ENCODE measurements at places on chromosomes 7 and 10.

GRCh38 chr10:124896751-124897150 is 45.2 kb upstream of the ZRANB1 start:
- no peak for DNase-seq

DNA sequence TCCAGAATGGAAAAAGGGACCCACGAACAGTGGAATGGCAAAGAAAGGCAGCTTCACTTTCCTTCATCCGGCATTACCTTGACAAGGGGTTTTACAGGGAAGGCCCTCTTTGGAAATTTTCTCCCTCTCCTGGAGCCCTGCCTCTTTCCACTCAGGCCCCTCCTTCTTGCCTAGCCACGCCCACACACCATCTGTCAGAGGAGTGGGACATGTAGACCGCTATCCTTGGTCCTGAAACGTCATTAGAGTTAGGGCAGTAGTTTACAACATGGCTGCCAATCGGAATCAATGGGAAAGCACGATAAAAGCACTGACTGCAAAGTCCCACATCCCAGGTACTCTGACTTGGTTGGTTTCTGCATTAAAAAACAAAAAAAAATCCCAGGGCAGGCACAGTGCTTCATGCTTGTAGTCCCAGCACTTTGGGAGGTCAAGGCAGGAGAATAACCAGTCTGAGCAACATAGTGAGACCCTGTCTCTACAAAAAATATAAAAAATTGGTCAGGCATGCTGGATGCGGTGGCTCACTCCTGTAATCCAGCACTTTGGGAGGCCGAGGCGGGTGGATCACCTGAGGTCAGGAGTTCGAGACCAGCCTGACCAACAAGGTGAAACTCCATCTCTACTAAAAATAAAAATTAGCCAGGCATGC is 96.4 kb downstream of the MARCHF5 start:
- peak; percentile 44 for DNase-seq

DNA sequence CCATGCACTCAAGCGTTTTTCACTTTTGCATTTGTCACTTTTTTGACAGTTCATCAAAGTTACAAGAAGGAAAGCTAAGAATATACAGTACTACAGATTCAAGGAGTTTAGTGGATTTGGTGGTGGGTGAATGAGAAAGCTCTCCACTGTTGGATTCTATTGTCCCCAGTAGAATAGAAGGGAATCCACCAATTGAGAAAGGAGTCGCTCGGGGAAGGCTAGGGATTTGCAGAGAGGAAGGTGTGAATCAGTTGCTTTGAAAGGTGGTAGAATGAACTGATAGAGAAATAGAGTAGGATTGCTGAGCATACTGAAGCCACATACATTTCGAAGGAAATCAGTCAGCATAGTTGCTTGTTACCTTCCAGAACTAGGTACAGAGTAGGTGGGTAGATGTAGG is 33.7 kb upstream of the GLCCI1 start:
- no peak for DNase-seq

DNA sequence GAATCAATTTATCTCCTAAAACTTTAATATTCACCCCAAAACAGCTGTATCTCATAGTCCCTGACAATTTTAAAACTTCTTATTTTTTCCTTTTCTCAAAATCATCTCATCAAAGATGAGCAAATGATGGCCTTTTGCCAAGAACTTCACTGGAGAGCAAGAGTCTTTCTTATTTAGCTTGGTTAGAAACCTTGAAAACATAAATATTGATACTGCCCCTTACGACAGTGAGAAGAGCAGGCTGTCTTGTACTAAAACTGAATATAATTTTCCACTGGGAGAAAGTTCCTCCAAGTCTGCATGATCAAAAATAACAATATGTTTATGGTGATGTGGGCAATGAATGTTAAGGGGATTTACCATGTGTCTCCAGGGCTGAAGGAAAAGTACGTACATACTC is 109.0 kb downstream of the COL28A1 start:
- DNase-seq = no peak

- DNase-seq = peak; percentile 29
Observed at GRCh38 chr7:151115121-151115835, 29.0 kb downstream of the AGAP3 start.

DNA sequence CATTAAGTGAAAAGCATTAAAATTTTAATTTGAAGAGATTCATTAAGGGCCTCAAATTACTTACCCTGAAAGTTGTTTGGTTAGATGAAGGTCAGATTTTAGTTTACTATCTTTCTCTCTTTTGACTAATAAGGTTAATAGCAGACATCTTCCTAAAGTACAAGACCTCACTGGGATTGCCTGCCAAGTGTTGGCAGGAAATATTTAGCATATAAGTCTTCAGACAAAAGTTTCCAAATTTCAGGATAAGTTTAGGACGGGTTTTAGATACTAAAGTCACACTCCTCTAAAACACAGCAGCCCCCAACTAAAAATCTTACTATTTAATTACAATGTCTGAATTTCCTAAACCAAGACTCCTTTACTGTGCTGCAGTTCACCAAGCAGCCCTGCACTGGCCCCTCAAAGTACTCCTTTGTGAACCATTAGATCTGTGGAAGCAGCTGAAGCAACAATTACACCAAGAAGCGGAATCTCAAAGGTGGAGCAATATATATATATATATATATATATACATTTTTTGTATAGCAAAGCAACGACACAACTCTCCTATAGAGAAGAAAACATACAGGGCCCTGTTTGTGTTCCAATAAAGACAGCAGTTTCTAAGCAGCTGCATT is 91.2 kb upstream of the KCNIP2 start:
- DNase-seq = no peak

DNA sequence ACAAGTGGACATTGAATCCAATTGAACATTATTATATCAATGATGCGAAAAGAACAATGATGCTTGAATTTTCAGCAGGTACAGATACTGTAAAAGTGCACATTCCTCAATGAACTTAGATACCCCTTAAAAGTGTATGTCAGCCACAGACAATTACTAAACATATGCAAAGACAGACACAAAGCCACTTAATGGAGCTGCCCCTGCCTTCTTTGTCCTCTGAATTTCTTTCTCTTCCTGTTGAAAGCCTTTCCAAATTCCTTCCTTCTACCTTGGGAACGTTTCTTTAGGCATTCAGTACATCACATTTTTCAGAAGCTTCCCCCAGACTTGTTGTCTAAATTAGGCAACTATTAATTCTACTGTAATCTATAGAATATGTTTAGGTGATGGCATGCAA is 706.8 kb upstream of the MBL2 start:
- DNase-seq = no peak

DNA sequence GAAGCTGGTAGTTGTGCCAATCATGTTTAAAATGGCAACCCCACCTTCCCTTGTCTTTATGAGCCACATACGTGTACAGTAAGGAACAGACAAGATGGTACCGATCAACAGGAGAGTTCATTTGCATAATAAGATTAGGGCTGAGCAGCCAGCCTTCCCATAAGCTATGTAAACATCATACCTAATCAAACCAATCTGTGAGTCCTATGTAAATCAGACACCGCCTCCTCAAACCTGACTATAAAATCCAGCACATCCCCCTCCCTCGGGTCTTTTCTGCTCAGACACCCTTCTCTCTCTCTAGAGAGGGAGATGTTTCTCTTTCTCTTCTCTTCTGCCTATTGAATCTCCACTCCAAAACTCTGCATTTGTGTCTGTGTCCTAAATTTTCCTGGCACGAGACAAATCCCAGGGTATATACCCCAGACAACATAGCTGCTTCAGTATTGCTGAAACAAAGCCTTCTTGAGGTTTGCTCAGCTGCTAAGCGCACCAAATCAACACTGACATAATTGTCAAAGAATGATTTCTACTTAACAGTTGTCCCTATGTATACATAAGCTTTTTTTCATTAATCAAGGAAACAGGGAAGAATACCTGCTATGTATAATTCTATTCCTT is 279.2 kb downstream of the THSD7A start:
- DNase-seq = no peak

- peak; percentile 87 for DNase-seq
Observed at GRCh38 chr7:129615018-129615417, 3.5 kb downstream of the NRF1 start.

DNA sequence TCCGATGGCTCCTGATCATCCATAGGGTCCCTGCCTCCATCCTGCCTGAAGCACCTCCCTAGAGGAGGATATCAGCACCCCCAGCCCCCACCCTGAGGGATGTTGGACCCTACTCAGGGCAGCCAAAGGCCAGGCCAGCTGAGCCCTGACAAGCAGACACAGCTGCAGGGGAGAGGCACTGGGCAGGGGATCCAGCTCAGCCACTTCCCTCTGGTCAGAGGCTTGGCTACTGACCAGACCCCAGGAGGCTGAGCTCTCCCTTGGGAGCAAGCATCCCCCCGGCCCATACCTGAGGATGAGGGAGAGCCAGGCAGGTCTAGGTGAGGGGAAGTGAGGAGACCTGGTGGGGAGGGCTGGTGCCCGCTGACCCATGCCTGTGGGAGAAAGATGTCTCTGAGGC is 6.6 kb downstream of the LDB3 start:
- DNase-seq = no peak

- DNase-seq = no peak
Observed at GRCh38 chr7:1727812-1728570, 57.9 kb downstream of the ELFN1 start.

- DNase-seq = no peak
Observed at GRCh38 chr7:85535974-85536729, 349.3 kb upstream of the SEMA3D start.

DNA sequence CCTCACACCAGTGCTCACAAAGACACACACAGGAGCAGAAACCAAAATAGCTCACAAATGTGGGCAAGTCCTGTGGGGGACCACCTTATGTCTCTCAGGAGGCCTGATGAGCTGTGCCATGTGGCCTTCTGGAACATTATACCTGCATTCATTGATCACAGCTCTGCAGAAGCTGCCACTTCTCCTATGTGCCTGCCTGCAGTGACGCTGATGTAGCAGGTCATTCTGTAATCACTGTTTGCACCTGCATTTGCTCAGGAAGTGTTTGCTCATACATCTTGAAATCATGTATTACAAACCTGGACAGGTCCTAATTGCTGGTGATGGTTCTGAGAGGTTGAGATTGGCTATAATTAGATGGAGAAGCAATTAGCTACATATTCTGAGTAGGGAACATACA is 310.2 kb downstream of the AUTS2 start:
- no peak for DNase-seq

DNA sequence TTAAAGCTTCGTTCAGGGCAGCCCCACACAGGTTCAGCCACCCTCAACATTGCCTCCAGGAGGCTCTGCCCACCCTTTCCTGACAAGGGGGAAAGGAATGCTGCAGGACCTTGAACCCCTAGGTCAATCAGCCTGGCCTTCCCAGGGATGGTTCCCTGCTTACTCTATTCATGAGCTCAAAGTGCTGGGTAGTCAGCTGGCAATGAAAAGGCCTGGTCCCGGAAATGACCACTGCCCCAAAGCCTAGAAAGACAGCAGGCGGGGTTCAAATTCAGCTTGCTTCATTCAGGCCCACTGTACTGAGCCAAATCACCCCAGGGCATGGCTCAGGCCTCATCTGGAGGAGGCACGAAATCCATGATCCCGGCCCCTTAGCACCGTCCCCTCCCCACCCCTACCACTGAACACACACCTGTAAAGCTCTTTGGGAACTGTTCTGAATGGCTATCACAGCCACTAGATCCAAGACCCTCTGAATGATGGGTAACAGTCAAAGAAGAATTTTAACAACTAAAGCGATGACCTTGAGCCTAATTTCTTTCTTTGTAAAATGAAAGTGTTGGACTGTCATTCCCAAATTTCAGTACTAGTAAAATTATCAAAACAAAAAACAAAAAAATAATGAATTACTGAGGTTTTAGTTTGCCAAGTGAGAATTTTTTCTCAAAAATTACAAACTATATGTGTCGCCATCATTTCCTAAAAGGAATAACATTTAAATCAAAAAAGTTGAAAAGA is 1.0 kb downstream of the URGCP start:
- DNase-seq = no peak

DNA sequence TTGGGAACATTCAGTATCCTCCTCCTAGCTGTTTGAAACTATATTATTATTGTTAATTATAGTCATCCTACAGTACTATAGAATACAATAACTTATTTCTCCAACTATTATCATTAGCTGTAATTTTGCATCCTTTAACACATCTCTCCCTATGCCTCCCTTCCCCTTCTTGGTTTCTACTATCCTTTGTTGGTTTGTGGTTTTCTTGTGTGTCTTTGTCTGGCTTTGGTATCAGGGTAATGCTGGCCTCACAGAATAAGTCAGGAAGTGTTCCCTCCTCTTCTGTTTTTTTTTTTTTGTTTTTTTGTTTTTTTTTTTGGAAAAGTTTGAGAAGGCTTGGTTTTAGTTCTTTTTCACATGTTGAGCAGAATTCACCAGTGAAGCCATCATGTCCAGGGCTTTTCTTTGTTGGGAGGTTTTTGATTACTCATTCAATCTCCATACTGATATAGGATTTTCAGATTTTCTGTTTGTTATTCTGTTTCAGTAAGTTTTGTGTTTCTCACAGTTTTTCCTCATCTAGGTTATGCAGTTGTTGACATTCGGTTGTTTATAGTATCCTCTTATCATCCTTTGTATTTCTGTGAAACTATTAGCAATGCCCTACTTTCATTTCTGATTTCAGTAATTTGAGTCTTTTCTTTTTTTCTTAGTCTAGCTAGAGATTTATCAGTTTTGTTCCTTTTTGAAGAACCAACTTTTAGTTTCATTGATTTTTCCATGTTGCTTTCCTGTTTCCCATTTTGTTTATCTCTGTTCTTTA is 21.6 kb downstream of the C1GALT1 start:
- DNase-seq = no peak

GRCh38 chr10:37760817-37761216 is 96.6 kb downstream of the ZNF248 start:
- no peak for DNase-seq

DNA sequence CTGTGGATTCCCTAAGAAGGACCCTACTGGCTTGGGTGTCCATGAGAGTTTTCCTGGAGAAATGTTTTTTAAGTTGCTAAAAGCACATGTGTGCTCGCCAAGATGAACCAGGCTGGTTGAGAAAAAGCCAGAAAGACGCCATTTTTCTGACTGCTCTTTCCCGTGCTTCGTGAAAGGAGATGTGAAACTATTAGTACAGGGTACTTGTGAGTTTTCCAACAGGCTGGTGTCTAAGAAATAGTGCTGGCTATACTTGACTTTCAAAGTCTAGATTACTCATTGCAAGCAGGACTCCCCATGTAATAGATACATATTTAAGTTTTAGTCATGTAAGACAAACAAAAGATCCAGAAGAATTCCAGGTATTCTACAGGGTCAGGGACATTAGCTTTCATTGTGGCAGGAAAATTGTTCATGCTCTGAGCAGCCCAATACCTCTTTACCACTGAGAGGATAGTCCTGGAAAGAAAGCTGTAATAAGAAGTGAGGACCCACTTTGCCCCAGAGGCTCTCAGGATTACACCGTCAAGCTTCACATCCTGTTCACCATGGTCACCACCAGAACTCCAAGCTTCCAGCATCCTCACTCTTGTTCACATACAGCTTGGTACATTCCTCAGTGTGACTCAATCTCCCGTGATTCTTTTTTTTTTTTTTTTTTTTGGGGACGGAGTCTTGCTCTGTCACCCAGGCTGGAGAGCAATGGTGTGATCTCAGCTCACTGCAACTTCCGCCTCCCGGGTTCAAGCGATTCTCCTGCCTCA is 43.8 kb upstream of the ICA1 start:
- DNase-seq = no peak

DNA sequence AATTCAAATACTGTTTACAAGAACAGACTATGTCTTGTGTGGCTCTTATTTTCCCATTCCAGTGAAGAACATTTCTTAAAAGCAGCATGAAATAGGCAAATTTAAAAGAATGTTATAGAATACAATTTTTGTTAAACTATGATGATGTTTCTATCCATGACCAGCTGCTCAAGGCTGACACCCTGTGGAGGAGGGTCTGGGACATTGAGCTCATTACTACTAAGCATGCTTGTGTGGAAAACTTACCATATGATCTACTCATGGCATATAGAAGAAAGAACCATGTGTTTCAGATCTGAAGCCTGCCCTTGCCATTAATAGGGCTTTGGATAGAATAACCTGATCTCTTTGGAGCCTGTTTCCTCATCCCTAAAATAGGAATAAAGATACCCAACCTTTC is 125.0 kb downstream of the FOXP2 start:
- DNase-seq = peak; percentile 4

Data from suppressor macrophage (primary cell).